Skeletal muscle cell (primary cell): ENCODE measurements at places on chromosomes 1 and 21.

- DNase-seq: no peak
These were observed 1.1 kb upstream of the KIF21B start for GRCh38 chr1:201024625-201024998.

DNA sequence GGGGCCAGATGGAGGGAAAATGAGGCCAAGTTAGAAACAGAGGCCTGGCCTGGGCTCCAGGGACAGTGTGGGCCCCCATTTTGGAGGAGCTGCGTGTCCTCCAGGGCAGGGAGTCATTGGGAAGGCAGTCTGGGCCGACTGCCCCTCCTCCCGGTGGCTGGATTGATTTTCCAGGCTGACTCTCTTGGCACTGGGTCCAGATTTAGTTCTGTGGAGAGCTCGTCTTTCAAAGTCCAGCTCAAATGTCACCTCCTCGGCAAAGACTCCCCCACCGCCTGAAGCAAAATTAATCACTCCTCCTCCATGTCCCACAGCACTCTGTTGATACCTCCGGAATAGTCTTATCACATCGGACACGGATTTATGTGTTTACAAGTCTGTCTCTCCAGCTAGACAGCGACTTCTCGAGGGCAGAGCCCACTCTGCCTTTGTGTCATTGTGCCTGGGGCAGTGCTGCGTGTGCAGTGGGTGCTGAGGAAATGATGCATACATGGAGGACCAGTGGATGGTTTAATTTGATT is 175.1 kb downstream of the CAMTA1 start:
- no peak for DNase-seq

- DNase-seq: no peak
These were observed 131.9 kb upstream of the BEND5 start for GRCh38 chr1:48908606-48909005.

DNA sequence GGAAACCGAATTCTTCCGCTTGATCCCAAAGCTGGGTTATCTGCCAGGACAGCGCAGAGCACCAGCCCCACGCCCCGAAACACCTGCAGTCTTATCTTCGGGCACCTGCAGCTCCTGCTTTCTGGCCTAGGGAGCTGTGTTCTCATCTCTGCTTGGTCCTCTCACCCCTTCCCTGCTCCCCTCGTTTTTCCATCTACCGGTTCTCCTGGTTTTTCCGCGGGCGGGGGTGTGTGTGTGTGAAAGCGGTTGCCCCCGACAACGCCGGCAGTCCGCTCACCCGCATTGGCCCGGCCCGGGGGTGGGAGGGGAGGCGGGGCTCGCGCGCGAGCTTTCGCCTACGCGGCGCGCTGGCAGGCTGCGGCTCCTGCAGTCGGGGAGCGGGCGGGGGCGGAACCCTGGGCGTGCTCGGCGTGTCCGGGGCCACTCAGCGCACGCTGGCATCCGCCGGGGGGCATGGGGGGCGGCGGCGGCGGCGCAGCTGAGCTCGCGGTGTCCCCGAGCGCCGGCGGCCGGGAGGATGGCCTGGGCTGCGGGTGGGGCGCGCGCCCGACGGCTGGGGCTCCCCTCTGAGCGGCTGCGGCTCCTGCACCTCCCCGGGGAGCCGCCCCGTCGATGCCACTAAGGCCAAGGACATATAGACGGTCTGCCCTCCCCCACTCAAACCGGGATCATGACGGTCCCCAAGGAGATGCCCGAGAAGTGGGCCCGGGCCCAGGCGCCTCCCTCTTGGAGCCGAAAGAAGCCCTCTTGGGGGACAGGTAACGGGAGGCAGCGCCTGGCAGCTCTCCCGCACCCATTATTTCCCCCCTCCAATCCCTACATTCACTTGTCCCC is 3.2 kb downstream of the ATP8B2 start:
- no peak for DNase-seq

GRCh38 chr1:27569088-27569460 is 34.9 kb downstream of the AHDC1 start:
- DNase-seq: no peak

GRCh38 chr1:41811051-41811795 is 107.5 kb downstream of the HIVEP3 start:
- no peak for DNase-seq

GRCh38 chr1:109636201-109636952 is 16.7 kb downstream of the AMPD2 start:
- DNase-seq: no peak

- DNase-seq: no peak
These were observed 322.8 kb downstream of the TGFB2 start for GRCh38 chr1:218667781-218668516.

- DNase-seq: no peak
These were observed 42.8 kb downstream of the GRIK3 start for GRCh38 chr1:36991551-36991950.

- DNase-seq: no peak
These were observed 67.1 kb downstream of the CAMTA1 start for GRCh38 chr1:6852136-6852890.

GRCh38 chr1:64745986-64746940 is 1.4 kb downstream of the RAVER2 start:
- no peak for DNase-seq

GRCh38 chr1:20368866-20369470 is 78.3 kb downstream of the VWA5B1 start:
- DNase-seq: no peak

- DNase-seq: no peak
These were observed at the start of gene AIM2 for GRCh38 chr1:159076438-159077119. Gene AIM2, minus strand, starts transcription at chr1:159076766. Its CDS starts 3,267 bp downstream, at chr1:159073499.

DNA sequence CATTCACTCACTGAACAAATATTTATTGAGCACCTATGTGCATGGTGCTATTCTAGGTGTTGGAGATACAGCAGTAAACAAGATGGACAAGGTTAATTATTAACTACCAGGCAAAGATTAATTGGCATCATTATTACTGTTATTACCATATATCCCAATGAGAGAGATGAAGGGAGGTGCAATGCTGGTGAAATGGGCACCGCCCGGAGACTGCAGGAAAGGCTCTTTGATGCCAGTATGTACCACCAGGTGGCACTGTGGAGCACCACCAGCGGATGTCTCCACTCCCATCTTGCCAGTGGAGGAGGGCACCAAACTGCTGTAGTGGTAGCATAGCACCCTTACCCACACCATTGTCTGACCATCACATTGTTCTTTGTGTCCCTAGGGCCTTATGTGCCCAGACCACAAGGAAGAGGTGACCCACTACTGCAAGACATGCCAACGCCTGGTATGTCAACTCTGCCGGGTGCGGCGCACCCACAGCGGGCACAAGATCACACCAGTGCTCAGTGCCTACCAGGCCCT is 3.0 kb downstream of the TRIM46 start:
- peak; percentile 15 for DNase-seq

DNA sequence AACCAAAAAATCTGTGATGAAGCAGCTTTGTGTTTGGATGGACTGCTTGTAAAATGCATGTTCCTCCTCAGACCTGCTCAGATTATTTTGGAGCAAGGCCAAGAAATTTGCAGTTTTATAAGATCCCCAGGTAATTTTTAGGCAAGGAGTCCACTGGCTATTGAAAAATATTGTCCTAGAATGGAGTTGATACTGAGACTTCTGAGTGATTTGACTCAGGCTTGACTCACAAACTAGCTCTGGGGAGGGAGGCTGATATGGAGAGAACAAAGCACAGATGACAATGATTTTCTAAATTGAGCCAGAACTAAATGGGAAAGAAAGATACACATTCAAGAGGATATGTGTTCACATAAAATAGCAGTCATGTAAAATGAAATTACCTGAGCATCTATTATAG is 36.7 kb downstream of the AGL start:
- DNase-seq: no peak

DNA sequence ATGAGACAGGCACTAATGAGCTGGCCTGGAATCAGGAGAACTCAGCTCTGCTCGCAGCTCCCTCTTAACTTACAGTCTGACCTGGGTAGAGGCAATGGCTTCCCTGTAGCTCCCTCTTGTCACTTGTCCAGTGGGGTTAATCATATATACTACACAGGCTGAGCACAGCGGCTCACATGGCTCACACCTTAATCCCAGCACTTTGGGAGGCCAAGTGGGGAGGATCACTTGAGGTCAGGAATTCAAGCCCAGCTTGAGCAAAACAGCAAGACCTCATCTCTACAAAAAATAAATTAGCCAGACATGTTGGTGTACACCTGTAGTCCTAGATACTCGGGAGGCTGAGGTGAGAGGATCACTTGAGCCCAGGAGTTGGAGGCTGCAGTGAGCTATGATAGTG is 4.2 kb downstream of the S100A6 start:
- DNase-seq: no peak

GRCh38 chr21:35488946-35489345 is 439.8 kb upstream of the RUNX1 start:
- DNase-seq: no peak
